ENCODE measurements at places on chromosomes 12 and 14.

- no peak for DNase-seq
These were observed 881 bp upstream of the SOS2 start for GRCh38 chr14:50232276-50232642.

DNA sequence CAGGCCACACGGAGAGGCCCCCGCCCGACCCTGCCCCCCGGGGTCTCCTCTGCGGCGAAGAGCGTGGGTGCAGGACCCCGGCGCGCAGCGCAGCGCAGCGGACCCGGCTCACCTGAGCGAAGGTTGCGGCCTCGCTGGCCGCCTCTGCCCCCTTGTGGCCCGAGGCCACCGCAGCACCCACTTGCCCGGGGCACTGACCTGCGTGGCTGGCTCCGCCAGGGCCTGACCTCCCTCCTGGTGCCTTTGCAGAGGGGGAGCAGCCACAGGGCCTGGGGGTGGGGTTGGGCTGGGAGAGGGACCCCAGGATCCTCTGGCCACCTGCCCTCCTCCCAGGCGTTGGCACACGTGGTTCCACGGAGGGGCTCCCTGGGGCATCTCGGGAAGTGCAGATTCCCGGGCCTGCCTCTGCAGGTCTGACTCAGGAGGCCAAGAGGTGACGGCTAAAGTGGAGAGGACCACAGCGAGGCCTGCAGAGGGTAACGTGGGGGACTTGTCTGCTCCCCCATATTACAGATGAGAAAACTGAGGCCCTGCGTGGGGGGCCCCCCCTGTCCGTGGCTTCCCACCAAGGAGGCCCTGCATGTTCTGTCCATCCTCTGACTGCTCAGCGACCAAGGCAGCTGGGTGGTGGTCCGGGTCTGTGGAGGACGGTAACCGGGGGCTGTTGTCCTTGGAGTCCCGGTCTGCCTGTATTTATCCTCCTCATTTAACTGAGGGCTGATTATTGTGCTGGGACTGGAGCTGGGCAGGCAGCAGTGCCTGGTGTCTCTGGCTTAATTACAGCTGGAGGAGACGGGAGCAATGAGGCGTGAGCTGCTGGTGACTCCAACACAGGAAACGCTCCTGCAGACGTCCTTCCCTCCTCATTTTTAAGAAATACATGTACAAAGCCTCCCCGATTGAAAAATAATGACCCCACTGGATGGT, 67.9 kb upstream of the BEGAIN start:
- peak; percentile 47 for DNase-seq

DNA sequence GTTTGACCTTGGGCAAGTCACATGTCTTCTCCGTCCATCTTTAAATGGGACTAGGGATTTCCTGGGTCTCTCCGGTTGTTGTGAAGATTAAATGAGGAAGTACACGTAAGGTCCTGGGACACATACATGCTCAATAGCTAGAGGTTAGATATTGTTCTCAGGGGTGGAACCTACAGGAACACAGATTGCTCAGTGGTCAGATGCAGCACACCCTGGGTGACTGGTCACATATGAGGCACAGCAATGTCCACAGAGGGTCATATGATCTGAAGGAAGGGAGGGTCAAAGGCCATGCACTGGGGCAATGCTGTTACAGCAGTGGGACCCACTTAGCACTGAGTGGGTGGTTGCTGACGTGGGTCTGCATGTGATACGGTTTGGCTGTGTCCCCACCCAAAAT, 11.4 kb upstream of the SLC8B1 start:
- DNase-seq, result no peak

DNA sequence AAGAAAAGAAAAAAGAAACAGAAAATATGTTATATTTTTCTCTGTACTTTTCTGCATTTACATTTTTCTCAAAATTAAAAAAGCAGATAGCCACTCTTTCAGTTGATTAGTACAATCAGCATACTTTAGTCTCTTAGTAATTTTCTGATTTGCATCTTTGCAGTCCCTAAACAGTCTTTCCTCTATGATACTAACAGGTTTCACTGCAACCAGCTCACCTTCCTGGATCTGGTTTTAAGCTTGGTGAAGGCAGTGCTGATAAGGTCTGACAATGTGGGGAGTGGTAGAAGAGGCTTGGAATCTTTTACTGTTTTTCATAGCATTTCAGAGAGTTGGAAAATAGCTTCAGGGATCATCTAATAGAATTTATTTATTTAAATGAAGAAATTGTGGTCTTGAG, 457.6 kb downstream of the ZFP36L1 start:
- DNase-seq, result no peak

DNA sequence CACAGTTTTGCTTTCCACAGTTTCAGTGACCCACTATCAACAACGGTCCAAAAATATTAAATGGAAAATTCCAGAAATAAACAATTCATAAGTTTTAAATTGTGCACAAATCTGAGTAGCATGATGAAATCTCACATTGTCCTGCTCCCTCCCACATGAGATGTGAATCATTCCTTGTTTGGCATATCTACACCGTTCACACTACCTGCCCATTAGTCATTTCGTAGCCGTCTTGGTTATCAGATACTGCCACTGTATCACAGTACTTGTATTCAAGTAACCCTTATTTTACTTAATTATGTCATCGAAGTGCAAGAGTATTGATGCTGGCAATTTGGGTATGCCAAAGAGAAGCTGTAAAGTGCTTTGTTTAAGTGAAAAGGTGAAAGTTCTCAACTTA, 145.3 kb downstream of the SLC5A8 start:
- no peak for DNase-seq

GRCh38 chr12:45379261-45379660, 163.4 kb downstream of the ANO6 start:
- DNase-seq, result no peak

GRCh38 chr14:101373690-101374295, 187.5 kb upstream of the DIO3 start:
- no peak for DNase-seq

DNA sequence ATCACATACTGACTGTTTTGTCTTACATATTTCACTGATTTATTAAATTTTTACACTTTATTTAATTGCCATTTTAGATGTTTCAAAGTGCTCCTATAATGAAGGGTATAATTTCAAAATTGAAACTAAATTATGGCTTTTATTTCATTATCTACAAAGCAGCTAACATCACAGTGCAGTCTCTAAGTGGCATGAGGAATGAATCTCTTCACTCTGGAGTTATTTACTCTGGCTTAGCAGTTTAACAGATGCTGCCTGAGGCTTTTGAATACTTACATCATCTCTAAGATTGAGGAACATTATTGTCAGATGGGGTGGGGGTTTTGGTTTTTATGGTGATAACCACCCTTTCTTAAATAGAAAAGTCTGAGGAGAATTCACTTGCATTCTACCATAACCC, 386.4 kb downstream of the TRHDE start:
- no peak for DNase-seq

DNA sequence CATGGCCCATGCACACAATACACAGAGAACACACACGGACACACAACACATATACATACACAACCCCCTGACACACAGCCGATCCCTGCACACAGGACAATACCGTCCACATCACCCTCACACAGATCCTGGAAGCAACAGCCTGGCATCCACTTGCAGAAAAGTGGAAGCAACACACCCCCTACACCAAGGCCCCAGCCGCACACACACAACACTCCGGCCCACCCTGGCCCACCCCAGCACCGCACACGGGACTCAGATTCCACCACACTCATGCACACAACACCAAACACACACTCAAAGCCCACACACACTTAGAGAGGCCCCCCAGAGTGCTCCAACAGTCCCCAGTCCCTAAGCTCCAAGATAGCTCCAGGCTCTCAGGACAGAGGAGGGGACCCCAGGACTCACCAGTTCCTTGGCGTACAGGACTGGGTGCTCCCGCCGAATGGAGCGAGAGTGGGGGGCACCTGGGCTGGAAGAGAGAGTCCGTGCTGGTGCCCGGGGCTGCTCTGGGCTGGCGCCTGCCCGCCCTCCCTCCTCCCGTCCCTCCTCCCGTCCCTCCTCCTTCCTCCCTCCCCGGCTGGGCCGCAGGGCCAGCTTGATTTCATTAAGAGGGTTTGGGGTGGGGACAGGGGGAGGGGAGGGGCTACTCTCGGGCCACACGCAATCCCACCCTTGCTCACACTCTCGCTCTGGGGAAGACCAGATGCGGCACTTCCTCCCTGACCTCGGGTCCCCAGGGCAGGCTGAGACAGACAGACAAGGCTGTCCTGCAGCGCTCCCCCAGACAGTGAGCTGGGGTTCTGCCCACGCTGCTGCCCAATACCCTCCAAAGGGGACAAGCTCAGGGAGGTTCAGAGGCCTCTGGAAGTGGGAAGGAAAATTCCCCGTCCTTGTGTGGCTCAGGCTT, at the start of gene TMEM119:
TSS of gene TMEM119 (minus strand) at position 526 of the 913 bp plus-strand sequence. CDS start 5,701 bp downstream, outside the sequence.
- DNase-seq, result no peak

- DNase-seq, result no peak
These were observed 138.5 kb downstream of the ESRRB start for GRCh38 chr14:76514213-76514998.

DNA sequence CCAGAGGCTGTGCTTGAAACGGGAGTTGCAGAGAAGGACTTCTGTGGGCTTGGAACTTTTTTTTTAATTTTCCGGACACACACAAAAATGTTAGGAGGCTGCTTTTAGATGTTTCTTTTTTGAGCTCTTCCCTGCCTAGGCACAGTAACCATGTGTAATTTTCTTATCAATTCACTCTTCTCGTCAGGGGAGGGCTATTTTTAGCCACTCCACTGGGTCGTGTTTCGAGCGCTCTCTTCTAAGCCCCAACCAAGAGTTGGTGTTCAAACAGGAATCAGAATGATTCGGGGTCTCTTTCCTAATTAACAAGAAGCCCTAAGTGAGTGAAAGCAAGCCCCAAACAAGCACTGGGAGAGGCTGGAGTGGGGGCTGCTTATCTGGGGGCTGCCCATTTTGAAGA, 162.6 kb downstream of the CHST11 start:
- no peak for DNase-seq
